ENCODE measurements at places on chromosomes 6 and 20.

DNA sequence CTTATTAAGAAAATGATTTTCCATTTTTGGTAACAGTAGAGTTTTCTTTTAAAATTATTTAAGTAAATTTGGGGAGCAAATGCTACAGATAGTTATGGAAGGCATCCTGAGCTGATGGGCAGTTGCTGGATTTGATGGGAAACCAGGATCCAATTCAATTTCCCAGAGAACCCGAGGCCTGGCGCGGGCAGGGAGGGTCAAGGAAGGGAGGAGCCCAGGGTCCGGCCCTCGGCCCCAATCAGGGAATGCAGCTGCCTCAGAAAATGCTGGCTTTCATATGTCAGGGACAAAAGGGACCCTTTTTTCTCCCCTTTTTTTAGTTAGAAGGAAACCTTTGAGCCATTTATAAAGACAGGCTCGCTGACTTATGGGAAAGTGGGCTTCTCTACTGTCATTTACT is 42.1 kb downstream of the CTCFL start:
- no peak for DNase-seq

GRCh38 chr6:131117878-131118277 is 17.4 kb upstream of the AKAP7 start:
- peak; percentile 64 for DNase-seq

GRCh38 chr6:22113026-22113766 is 183.6 kb downstream of the PRL start:
- peak; percentile 5 for DNase-seq

- DNase-seq, result no peak
Measured at GRCh38 chr6:160386869-160387530, 38.8 kb downstream of the SLC22A3 start.

DNA sequence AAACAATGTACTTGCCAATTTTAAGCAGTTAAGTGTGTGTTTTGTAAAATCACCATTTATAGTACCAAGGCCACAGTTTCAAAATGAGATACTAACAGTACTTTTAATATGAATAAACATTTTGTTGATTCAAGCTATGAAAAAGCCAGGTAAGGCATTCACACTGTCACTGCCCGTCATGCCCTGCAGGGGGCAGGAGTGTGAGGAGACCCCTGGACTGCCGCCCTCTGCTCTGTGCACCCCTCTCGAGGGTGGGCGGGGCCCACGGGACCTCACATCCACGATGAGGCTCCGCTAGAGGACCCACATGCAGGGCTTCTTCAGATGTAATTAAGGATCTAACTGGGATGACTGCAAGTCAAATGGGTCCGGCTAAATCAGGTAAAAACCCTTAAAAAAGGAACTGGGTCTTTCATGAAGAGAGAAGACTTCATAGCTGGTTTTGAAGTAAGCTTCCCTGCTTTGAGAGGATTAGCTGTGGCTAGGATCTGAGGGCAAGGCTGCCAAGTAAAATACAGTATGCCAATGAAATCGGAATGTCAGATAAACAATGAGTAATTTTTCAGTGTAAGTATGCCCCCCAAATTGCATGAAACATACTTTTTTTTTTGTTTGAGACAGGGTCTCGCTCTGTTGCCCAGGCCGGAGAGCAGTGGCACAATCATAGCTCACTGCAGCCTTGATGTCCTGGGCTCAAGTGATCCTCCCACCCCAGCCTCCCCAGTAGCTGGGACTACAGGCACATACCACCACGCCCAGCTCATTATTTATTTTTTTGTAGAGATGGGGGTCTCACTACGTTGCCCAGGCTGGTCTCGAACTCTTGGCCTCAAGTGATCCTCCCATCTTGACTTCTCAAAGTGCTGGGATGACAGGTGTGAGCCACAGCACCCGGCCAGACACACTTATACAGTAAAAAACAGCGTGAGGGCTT is 18.7 kb downstream of the DIDO1 start:
- DNase-seq, result no peak

DNA sequence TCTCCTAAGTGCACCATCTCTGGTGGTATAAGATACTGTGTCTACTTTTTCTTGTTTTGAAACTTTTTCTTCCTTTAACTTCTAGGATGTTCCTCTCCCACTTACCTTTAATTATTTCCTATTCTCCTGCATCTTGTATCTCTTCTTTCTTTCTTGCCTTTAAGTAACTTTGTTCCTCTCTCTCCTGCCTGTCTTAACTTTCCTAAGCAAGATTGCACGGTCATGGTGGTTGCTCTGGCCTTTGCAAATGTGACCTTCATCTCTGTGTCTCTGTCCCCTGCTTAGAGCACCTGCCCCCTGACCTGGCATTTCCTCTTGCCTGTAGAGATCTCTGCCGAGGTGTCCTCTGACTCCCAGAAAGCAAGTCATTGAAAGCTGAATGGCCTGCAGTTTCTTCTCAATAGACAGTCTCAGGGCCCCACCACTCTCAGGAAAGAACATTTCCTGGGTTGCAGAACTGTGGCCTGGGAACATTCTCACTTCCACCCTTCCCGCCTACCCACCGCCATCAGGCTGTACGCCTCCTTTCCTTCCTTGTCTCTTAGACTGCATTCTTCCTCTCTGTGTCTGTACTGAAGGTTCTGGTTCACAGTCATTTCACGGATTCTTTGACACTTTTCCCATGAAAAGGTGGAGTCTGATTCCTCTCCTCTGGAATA is 12.8 kb downstream of the ZDHHC14 start:
- DNase-seq, result peak; percentile 46

- no peak for DNase-seq
Measured at GRCh38 chr6:161011492-161012480, 20.2 kb downstream of the MAP3K4 start.

DNA sequence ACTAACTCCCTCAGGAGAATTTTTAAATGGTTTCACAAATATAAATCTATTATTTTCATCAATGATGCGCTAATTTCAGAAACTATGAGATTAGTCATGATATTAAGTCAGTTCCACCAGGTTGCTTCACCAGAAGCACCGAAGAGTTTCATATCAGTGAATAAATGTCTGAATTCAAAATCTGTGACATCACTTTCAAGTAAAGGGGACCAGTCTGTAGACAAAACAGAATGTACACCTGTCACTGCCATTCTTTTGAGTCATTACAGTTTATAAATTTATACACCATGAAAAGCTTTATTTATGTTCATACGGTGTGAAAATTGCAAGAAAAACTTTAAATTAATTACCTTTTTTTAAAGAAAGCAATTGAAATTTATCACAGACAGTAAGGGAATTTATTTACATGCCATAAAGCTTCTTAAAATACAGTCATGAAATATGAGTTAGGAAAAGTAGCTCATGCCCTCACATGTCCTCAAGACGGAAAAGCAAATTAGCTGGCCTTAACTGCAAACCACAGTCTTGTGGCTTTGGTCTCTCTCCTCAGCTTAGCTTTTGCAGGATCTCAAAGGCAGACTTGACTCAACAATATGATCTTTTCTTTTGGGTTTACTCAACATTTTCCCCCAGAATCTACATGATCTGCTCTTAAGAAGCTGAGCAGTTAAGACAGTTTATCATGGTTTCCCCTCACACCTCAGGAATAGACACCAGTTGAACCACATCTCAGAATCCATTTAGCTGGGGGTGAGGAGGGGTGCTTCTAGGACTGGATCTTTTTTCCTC is 177.7 kb upstream of the MCHR2 start:
- DNase-seq, result peak; percentile 91

GRCh38 chr20:63121246-63121645 is 94.7 kb downstream of the YTHDF1 start:
- no peak for DNase-seq

GRCh38 chr6:35061651-35062410 is 79.3 kb downstream of the TCP11 start:
- no peak for DNase-seq

DNA sequence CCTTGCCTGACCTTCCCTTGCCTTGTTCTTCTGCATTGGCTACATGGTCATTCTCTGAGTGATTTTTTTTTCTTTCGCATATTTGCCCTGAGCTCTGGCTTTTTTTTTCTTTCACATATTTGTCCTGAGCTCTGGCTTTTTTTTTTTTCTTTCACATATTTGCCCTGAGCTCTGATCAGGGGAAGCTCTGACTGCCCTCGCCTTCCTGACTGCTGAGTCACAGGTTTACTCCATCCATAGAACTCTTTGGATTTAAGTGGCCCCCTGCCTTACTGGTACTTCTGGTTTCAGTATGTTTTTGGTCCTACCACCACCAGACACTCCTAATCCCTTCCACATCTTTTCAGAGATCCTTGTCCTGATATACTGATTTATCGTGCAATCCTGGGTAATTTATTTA is 201.1 kb downstream of the OGFRL1 start:
- no peak for DNase-seq

DNA sequence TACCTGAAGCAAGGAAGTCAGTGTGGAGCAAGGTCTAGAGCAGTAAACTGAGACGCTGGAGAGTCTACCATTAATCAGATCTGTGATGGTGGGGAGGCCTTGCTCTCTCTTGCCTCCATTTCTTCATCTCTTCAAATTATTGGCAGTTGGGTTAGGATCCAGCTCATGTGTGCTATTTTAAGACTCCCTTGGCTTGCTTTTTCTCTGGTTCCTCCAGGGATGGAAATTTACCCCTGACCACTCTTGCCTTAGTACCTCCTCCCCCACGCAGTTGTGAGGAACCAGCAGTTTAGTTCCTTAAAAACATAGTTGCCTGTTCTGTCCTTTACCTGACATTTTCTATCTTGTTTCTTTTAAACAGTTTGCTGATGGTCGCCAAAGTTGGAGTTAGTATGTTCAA is 7.4 kb downstream of the TMEM14C start:
- DNase-seq, result peak; percentile 78

DNA sequence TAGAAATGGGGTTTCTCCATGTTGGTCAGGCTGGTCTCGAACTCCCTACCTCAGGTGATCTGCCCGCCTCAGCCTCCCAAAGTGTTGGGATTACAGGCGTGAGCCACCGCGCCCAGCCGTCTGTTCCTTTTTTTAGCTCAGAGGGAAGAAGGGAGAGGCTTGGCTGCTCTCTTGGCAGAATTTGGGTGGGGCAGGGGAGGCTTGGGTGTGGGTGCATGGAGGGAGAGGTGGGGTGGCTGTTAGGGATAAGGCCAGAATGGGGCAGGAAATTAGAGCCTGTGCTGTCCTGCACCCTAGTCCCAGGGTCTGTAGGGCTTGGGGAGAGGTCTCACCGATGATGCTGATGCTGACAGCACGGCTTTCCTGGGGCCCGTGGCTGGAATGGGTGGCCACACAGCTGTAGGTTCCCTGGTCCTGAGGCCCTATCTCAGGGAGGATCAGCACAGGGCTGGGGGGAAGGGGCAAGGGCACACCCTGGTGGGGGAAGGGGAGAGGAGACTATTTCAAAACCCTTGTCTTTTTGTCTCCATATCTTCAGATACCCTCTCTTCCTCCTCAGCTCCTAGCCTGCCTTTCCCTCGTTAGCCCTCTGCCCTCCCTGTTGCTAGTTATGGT is 2.0 kb downstream of the AGER start:
- no peak for DNase-seq

GRCh38 chr20:39897781-39898466 is 791.1 kb downstream of the MAFB start:
- DNase-seq, result no peak

GRCh38 chr20:54649511-54649962 is 174.1 kb downstream of the DOK5 start:
- peak; percentile 40 for DNase-seq

- DNase-seq, result peak; percentile 13
Measured at GRCh38 chr6:13488015-13488895, 855 bp upstream of the GFOD1 start.

DNA sequence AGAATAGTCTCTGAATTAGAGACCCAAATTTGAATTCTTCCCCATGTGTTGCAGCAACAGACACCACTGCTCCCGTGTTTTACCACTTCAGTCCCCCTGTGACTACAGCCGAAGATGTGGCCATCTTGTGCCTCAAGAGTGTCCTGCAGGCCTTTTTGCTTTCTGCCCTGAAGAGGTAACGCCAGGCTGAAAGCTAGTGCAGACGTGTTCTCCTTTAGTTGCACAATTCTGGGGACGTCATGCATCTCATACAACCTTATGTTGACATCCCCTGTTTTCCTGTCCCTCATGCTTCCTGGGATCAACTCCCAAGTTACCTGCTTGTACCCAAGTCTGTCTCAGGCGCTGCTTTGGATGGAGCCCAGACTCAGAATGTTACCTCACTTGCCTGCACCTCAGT is 69.1 kb upstream of the SLC22A23 start:
- no peak for DNase-seq

DNA sequence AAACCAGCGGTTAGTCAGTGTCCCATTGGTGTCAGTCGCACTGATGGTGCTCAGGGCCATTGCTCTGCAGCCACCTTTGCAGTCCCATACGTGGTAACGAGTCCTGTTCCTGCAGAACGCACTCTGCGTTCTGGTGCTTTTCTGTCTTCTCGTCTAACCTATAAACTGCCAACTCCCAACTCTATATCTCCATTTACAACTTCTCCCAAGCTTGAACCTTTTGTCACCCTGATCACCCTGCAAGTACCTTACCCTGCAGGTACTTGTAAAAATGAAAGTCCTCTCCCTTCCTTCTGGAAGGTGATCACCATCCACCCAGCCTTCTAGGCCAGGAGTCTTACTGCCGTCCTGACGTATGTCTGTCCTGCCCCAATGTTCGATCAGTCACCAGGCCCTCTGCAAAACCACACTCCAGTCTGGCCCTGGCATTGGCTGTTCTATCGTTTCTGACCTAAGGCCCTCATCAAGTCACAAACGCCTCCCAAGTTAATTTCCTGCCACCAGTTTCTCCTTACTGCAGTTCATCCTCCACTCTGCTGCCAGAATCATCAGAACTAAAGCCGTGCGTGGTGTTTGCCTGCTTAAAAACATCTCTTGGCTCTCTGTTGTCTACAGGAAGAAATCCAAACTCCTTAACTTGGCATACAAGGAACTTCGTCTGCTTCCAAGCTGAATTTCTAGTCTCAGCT is 7.9 kb downstream of the RREB1 start:
- peak; percentile 76 for DNase-seq

DNA sequence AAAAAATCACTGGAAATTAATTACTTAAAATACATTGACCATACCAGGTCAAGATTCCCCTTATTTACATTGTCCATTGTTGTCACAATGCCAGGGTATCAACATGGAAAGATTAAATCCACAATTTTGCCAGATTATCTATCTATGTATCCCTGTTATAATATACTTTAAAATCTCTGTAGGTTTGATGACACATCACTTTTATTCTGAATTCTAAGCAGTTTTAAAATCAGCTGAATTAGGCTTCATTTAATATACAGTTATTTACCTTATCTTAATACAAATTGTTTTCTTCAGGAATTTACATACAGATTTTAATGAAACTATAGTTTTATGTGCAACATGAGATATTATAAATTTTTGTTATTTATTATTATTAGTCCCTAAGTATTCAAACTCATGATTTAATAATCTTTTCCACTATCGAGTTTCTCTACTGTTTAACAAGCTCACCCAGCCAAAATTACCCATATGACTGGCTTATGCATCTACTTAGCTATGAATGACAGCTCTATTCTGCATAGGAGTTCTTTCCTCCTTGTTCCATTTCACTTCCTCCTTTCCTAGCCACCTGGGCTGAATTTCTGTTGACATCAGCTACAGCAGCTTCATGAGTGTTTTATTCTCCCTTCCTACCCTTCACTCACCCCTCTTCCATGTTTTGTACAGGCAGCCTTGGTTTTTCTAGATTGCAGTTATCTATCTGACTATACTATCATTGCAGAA is 654.2 kb upstream of the MAP3K7 start:
- no peak for DNase-seq

GRCh38 chr20:49727478-49727877 is 13.8 kb upstream of the B4GALT5 start:
- peak; percentile 90 for DNase-seq

- DNase-seq, result no peak
Measured at GRCh38 chr20:19027971-19028370, 184.5 kb upstream of the SLC24A3 start.

GRCh38 chr6:36360241-36361054 is 23.8 kb upstream of the BNIP5 start:
- DNase-seq, result peak; percentile 56

Data from MV-4-11 (cell line).